KG1 (cell line): ENCODE measurements at places on chromosomes 1 and 21.

GRCh38 chr1:40556121-40556520 lies 24.7 kb downstream of the ZNF684 start:
- no peak for DNase-seq

DNA sequence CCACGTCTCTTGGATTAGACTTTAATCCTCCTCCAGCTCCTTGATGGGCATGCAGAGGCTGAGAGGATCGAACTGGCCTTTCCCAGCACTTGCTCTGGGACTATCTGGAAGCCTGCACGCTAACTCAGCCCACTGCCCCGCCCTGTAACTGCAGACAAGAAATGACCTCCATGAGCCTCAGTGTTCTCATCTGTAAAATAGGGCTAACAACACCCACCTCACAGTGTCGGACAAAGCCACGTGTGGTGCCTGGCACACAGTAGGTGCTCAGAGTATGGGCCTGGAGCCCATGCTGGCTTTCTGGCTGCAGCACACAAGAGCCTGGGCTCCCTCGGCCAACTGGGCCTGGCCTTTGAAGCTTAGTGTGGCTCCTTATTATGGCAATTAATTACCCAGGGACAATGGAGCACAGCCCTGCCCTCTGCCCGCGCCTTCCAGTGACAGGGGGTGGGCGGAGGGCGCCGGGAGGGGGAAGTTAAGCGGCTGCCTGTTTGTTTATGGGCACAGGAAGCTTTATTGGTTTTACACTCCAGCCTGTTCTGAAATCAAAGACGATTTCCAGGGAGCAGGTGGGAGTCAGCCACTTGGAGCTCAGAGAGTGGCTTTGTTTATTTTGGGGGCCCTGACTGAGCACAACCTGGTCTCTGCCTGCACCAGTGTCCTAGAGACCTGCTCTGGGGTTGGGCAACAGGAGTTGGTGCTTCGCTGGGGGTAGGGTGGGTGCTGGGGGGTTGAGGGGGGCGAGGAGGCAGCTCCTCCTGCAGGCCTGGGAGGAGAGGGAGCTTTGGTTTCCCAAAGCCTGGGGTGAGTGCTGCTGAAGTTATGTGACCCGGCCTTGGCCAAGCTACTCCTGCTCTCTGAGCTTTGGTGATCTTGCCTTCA lies 31.0 kb downstream of the PAX7 start:
- no peak for DNase-seq

- no peak for DNase-seq
These were observed 192.2 kb downstream of the PLPP3 start for GRCh38 chr1:56387071-56387740.

- DNase-seq: no peak
These were observed 171.0 kb downstream of the LRRC40 start for GRCh38 chr1:70034403-70034802.

DNA sequence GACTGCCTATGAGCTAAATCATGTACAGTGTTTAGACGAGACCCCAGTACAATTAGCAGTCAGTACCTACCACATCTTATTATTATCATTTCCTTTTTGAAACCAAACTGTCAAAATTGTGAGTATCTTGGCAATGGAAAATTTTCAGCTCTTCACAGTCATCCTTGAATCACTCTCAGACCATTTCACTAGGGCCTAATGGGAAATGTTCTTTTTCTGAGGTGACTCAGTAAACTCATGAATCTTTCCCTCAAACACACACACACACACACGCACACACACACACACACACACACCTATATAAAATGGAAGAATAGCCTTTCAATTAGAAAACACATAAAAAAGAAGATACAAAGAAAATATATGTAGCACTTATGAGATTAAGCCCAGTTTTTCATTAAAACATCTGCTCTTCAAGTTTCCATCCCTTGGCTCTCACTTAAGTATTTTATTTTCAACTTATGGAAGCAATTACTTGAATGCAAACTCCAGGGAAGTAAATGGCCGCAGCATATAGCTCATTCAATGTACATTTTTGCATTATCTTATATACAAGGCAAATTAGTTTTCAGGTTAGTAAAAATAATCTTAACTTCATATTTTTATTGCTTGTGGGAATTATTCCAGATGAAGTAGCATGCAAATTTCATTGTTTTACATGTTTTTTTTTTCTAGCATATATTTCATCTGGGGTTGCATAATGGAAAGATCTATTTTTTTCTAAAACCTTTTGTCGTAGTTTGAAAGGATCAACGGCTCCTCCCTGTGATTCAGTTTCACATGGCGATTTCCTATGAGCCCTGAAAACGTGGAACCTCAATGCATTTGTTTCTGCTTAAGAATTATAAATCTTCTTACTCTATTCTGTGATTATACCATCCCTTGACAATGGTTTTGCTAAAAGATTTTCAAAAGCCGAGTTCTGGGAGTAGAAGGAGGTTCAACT lies 46.3 kb upstream of the TMPRSS15 start:
- DNase-seq: no peak

- DNase-seq: no peak
These were observed 1.6 kb downstream of the SH3D21 start for GRCh38 chr1:36307601-36308330.

DNA sequence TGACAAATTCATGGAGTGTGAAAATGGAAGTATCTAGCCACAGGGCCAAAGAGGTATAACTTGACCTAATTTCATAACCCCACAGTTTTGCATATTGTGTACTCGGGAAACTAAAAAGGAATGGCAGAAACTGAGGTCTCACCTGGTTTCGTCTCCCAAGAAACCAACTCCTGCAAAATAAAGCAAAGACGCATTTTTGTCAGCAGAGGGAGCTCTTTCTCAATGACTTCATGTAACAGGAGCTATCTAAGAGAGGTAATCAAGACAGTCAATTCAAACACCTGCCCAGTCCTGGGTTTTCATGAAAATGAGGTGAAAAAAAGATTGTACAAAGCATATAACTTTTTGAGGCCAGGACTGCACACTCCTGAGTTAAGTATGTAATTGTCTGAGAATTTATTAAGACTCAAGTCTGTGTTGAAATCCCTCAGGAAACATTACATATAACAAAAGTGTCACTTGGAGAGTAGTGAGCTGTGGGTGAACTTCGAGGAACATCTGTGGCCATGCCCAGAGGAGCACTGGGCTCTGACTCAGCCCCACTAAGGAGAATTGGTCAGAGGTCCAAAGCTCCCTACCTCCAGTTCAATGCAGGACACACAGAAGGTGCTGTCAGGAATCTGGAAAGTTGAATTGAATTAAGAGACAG lies 17.6 kb downstream of the FCRL4 start:
- no peak for DNase-seq

GRCh38 chr1:246065592-246065991 lies 441.5 kb downstream of the SMYD3 start:
- DNase-seq: no peak

GRCh38 chr1:213003256-213003655 lies 12.4 kb downstream of the ANGEL2 start:
- DNase-seq: no peak

GRCh38 chr1:220003015-220003414 lies 43.3 kb downstream of the EPRS1 start:
- DNase-seq: no peak

GRCh38 chr1:117128323-117129079 lies 7.0 kb upstream of the TRIM45 start:
- DNase-seq: peak; percentile 11

DNA sequence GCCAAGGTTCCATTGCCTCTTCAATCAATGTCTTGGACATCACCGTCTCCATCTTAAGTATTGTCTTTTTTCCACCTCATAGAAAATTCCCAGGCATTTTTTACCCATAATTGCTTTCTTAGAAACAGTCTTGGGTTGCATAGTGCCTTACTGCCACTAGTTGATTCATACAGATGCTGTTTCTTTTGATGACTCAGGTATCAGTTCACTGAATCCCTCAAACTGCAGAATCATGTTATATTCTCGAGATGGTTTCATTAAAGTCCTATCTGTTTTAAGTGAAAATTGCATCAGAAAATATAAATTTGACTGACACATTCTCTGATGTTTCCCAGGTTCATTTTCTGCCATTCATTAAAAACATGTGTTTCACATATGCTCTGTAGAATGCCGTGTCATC lies 1489.1 kb downstream of the BRINP3 start:
- no peak for DNase-seq

GRCh38 chr1:21872445-21873079 lies 60.5 kb downstream of the LDLRAD2 start:
- no peak for DNase-seq
